ENCODE measurements at places on chromosomes 11 and 22.

DNA sequence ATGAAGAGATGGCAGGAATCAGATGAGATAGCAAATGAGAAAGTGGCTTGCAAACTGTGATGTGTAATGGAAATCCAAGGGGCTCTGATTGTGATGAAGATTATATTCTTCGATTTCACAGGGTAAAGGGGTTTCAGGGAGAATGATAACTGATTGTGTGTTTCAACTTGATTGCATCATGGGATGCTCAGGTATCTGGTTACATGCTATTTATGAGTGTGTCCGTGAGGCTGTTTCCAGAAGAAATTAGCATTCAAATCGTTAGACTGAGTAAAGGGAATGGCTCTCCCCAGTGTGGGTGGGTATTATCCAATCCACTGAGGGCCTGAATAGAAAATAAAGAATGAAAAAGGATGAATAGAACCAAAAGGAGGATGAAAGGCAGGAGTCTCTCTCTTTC, 278.7 kb upstream of the LARGE1 start:
- no peak for DNase-seq

DNA sequence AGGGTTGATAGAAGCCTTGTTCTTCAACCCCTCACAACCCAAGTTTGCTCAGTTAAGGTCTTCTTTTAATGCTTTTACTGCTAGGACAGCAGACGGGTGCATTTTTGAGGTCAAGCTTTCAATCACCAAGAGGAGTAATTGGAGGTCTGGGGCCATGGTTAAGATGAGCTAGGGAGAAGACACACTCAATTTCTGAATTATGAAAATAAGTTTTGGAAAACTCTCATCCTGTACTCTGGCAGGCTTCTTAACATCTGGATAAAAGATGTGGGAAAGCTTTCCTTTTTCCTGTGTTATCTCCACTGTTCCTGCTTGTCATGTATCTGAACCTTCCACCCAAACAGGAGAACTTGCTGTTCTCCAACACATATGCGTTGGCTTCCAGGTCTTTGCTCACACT, 9.7 kb downstream of the ABTB2 start:
- no peak for DNase-seq

DNA sequence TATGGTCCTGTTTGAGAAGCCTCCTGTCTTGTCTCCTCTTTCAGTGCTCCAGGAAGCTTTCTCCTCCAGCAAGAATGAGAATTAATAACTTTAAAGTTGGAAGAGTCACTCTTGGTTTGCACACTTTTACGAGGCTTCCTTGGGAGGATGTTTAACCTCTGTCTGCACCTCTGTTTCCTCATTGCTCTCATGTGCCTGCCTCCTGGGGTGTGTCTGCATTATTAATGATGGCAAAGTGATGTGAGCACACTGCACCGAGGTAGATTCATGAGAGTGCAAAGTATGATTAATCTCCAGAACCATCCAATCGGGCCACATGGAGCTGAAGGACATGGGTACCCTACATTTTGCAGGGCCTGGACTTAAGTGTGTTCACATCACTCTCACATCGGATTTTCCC, 73.5 kb upstream of the TENM4 start:
- no peak for DNase-seq

GRCh38 chr11:9859554-9860305, 195.9 kb downstream of the SWAP70 start:
- DNase-seq = no peak

DNA sequence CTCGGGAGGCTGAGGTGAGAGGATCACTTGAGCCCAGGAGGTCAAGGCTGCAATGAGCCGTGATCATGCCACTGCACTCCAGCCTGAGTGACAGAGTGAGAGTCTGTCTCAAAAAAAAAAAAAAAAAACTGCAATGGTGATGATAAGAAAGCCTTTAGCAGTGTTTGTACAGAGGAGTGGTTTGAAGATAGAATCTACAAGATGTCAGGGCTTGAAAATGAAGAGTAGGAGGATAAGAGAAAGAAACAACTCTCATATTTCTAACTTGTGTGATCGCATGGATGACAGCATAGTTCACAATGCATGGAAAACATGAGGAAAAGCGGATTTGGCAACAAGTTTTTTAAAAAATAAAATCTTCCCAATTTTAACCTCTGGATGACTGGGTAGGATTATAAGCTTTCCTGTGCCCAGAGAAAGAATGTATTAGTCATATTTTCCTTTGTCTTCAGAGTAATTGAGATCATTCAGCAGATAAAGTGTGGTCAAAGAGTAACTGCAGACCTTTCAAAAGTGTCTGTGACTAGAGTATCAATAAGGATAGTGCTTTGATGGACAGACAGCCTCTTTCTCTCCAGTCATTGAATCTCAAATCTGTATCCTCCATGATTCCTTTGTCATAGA, 328.1 kb downstream of the CASP12 start:
- no peak for DNase-seq

DNA sequence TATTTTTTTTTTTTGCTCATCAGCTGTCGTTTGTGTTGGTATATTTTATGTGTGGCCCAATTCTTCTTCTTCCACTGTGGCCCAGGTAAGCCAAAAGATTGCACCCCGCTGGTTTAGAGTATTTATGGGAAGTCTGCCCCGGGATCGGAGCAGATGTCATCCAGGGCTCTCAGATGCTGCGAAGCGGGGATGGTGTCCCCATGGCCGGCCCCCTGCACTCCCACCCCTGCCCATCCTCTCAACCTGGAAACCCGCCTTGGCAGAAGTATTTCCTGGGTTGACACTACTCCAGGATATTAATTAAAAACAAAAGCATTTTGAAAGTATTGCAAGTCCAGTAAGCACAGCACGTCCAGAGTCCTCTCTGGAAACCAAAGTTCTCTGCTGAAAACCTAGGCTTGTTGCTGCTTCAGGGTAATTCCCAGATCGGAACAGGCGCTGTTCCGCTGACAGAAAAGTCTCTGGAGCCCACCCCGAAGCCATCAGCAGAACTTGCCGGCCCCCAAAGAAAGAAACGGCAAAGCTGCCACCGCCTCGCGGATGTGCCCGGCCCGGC, 833 bp downstream of the SCUBE2 start:
- no peak for DNase-seq

- DNase-seq = no peak
Measured at GRCh38 chr11:75734491-75735180, 17.0 kb downstream of the MOGAT2 start.

GRCh38 chr11:64196626-64197025, 9.9 kb upstream of the FERMT3 start:
- no peak for DNase-seq

GRCh38 chr11:122803306-122803705, 35.0 kb upstream of the CRTAM start:
- DNase-seq = no peak

DNA sequence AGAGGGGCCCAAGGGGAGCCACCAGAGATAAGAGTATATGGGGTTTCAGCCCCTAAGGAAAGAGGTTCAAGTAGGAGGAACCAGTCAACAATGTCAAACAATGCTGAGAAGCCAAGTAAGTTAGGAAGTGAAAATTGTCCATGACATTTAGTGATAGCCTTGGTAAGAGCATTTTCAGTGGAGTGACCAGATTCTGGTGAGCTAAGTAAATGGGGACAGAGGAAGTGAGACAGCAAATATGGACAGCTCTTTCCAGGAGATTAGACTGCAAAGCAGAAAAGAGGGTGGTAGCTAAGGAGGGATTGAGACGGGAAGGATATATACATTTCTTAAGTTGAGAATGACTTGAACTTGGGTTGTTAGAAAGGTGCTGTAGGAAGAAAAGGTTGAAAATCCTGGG, 22.9 kb downstream of the POLD3 start:
- no peak for DNase-seq

Data from effector memory CD4-positive, alpha-beta T cell (primary cell).